CD4-positive, alpha-beta T cell treated with Interleukin-15 for 4 hours (primary cell): ENCODE measurements at places on chromosomes 3 and 15.

- DNase-seq, result no peak
Measured at GRCh38 chr3:139957844-139958243, 22.9 kb downstream of the CLSTN2 start.

GRCh38 chr3:164479406-164479805, 598.9 kb downstream of the SI start:
- DNase-seq, result no peak

DNA sequence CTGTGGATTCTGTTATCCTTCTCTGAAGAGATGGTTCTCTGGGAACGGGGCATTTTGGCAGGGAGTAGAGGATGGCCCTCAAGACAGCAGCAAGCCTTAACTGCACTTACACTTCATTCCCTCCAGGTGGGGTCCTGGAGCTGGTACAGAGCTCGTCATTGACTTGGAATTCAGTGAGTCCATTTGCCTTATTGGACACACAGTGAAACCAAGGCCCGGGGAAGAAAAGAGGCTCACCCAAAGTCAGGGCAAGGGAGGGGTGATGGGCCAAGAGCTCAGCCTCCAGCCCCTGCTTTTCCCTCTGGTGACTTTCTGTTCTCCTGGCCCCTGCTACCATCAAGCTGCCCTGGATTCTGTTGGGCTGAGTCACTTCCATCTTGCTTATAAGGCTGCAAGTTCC, 125.6 kb downstream of the ETFA start:
- no peak for DNase-seq

GRCh38 chr3:193599393-193599792, 6.4 kb downstream of the OPA1 start:
- DNase-seq, result no peak

- DNase-seq, result no peak
Measured at GRCh38 chr15:56528136-56528535, 63.2 kb upstream of the MNS1 start.

DNA sequence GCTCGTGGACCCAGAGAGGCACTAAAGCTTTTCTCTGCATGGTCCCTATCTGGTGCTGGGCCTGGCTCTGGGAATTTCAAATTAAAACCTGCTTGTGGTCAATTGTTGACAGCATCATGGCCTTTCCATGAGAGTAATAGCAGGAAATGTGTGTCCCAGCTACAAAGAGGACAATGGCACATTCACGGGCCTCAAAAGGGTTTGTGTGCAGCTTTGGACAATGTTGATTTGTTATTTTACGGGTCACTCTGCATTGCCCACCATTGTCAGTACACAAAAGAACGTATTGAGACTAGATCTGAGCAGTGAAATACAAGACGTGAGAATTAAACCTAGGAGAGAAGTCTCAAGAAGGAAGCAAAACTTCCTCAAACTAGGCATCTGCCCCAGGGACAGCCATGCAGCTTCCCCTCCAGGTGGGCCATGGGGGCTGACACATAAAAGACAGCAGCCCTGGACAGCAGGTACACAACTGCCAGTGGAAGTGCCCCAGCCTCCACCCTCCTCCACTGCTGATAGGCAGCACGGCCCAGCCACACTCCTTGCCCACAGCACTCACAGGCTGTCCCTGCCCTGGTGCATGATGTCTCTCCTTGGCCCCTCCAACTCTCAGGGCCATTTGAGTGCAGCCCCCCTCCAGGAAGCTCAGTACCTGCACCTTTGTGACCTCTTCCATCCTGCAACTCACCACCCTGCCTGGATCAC, 15.9 kb upstream of the LTF start:
- DNase-seq, result no peak

DNA sequence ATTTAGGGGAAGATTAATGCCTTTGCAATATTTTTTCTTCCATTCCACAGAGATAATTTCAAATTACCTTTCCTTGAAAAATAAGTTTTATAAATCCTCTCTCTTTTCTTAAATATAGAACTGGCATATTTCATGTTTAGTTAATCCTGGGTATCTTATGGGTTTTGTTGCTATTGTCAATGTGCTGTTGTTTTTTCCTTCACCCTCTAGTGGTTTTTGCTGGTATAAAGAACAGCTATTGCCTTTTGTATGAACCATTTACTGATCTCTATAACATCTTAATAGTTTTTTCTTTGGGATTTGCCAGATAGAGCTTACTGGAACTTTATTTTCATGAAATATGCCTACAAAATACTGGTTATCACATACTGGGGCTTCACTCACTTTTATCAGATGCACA, 359.6 kb upstream of the DPPA4 start:
- DNase-seq, result no peak

GRCh38 chr3:58556001-58556400, 19.0 kb upstream of the ACOX2 start:
- DNase-seq, result no peak

- DNase-seq, result no peak
Measured at GRCh38 chr3:54591157-54591556, 336.7 kb downstream of the LRTM1 start.

DNA sequence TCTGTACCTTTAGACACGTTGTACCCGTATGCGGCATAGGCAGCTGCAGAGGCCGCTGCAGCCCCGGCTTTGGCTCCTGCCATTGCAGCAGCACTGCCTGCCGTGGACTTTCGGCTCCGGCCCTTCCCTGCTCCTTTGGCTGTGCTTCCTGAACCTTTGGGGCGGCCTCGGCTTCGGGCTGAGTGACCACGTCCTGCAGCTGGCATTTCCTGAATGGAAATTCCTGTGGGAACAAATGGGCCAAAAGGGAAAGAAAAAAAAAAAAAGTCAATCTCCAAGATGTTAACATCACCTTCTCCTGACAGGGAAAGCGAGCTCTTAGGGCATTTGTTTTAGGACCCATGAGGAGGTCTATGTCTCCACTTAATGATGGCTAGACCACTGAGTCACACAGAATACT, 29.6 kb downstream of the CHAC1 start:
- DNase-seq, result no peak

- DNase-seq, result no peak
Measured at GRCh38 chr3:105594219-105594618, 227.5 kb downstream of the ALCAM start.

DNA sequence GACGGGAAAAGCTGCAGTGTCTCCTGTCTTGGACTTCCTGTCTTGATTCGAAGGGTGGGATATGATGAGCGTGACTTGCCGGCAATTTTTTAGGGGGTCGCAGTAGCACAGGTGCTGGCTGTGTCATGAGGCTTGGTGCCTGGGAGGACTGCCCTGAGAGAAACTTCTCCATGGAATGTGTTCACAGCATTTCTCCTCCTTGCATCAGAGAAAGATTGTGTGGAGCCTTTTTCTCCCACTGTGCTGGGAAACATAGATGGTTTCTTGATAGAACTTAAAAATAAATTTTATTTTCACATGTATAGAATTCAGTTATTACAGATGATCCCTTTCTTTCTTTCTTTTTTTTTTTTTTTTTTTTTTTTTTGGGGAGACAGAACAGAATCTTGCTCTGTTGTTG, 121.4 kb downstream of the KLHL25 start:
- DNase-seq, result no peak

DNA sequence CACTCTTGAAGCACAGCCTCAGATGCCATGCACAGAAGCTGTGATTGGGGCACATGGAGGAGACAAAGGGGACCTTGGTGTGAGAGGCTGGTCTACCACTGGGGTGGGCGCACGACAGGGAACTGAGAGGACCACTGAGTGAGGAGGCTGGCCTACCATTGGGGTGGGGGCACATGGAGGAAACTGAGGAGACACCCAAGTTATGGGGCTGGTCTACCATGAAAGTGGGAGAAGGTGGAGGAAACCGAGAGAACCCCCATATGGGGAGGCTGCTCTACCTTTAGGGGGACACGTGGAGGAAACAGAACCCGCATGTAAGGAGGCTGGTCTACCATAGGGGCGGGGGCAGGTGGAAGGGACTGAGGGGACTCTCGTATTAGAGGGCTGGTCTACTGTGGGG, 153.4 kb downstream of the FBLN2 start:
- no peak for DNase-seq

DNA sequence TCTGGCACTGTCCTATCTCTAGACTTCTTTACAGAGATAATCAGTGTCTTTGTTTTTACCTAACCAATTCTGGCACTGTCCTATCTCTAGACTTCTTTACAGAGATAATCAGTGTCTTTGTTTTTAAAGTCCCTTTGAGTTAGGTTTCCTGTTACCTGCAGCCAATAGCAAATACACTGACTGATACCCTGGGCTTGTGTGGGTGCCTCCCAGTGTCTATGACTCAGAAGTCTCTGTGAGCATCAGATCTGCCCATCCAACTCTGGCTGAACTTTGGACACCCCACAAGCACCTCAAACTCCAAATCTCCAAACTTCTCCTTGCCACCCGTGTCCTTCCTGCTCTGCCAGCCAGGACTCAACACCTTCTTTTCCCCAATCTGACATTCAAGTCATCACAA, 30.4 kb downstream of the SLC41A3 start:
- DNase-seq, result no peak

- no peak for DNase-seq
Measured at GRCh38 chr3:117874028-117874690, 1160.5 kb downstream of the IGSF11 start.

DNA sequence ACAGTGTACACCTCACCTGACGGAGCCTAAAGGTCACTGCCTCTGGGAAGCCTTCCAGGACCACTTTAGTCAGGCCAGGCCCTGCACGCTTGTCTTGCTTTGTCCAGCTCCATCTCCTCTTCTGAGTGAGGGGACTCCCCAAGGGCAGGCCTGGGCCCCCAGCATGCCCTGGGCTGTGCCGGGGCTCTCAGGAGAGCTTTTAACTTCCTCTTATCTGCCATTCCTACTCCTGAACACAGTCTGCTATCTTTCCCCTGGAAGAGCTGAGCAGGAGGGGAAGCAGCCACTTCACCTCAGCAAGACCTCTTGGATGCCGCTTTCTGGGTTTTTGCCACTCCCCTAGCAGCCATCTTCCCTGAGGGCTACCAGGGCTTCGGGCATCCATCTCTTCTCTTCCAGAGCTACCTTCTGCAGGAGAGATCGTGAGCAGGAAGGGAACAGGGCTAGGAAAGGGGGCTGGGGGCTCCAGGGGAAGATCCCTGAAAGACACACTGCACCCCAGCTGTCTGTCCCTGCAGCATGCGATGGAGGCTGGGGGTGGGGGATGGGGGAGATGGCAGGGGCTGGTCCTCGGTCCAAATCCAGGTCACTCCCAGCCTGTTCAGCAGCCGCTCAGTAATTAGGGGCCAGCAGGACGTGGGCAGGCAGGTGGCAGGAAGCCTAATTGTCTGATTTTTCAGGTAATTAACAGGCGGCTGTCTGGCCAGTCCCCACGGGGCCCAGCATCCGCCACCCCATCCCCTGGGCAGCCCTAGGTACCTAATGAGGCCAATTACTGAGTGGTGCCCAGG, 19.9 kb upstream of the RPL29 start:
- DNase-seq, result no peak

GRCh38 chr15:86522721-86523120, 443.1 kb downstream of the AGBL1 start:
- no peak for DNase-seq

DNA sequence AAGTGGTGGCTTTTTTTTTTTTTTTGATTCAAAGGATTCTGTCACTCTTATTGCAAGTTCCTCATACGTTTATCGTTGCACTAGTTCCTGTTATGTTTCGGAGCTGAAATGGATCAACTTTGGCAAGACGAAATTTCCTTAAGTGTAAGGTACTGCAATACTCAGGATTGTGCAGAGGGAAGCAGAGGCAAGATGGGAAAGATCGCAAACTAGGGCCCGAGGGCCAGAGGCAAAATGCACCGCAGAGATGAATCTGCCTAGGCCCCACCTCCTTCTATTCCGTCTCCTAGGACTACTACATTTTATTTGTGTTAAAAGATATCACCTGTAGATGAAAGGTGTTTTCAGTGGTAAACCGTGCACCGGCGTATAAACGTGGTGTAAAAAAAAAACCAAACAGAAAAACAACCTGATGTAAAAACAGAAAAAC, 331 bp downstream of the RNU6-1 start:
- DNase-seq, result no peak

DNA sequence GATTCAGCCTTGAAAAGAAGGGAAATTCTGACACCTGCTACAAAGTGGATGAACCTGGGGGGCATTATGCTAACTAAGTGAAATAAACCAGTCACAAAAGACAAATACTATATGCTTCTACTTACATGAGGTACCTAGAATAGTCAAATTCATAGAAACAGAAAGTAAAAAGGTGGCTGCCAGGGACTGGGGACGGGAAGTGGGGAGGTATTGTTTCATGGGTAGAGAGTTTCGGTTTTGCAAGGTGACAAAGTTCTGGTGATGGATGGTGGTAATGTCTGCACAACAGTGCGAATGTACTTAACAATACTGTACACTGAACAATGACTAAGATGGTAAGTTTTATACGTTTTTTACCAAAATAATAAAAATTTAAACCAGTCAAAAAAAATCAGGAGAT, 4.8 kb downstream of the IDH2 start:
- peak; percentile 81 for DNase-seq

GRCh38 chr3:8298021-8298954, 203.3 kb upstream of the LMCD1 start:
- DNase-seq, result no peak

GRCh38 chr3:141280086-141280485, 48.5 kb downstream of the PXYLP1 start:
- no peak for DNase-seq

DNA sequence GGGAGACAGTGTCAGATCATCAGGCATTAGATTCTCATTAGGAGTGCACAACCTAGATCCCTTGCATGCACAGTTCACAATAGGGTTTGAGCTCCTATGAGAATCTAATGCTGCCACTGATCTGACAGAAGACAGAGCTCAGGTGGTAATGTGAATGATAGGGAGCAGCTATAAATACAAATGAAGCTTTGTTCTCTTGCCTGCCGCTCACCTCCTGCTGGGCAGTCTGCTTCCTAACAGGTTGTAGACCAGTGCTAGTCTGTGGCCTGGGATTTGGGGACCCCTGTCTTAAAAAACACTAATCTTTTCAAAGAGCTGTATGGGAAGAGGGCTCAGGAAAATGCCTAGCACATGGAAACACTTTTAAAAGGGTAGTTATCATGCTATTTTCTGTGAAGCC, 50.9 kb upstream of the PARP14 start:
- no peak for DNase-seq

GRCh38 chr3:102002056-102002455, 152.7 kb downstream of the NFKBIZ start:
- DNase-seq, result no peak

- DNase-seq, result peak; percentile 18
Measured at GRCh38 chr15:68154923-68155559, 50.1 kb downstream of the CALML4 start.

GRCh38 chr3:123605789-123606234, 21.0 kb upstream of the HACD2 start:
- no peak for DNase-seq

DNA sequence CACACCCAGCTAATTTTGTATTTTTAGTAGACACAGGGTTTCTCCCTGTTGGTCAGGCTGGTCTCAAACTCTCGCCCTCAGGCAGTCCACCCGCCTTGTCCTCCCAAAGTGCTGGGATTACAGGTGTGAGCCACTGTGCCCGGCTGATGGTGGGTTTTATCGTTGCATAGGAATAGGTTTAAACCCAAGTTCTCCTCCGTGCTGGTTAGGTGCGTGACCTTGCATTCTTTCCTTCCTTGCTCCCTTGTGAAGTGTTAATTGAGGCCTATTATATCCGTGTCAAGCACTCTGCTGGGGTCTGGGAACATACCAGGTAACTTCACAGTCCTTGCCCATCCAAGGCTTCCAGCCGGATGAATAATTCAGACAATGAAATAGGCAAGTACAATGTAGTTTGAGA, 19.3 kb upstream of the ETV5 start:
- no peak for DNase-seq
